IMR-90 (cell line): ENCODE measurements at places on chromosomes 7 and 10.

GRCh38 chr10:132836832-132837540 is 51.0 kb upstream of the NKX6-2 start:
- peak; percentile 4 for DNase-seq

DNA sequence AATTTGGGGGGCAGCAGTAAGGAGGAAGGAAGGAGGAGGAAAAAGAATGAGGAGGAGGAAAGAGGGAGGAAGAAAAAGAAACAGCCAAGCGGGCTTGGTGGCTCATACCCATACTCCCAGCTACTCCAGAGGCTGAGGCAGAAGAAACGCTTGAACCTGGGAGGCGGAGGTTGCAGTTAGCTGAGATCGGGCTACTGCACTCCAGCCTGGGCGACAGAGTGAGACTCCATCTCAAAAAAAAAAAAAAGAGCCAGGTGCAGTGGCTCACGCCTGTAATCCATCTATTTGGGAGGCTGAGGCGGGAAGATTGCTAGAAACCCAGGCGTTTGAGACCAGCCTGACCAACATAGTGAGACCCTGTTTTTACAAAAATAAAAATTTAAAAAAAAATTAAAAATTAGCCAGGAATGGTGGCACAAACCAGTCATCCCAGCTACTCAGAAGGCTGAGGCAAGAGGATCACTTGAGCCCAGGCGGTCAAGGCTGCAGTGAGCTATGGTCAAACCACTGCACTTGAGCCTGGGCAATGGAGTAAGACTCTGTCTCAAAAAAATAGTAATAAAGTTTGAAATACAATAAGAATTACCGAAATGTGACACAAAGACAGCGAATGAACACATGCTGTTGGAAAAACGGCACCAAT is 14.1 kb upstream of the CRCP start:
- DNase-seq = no peak

DNA sequence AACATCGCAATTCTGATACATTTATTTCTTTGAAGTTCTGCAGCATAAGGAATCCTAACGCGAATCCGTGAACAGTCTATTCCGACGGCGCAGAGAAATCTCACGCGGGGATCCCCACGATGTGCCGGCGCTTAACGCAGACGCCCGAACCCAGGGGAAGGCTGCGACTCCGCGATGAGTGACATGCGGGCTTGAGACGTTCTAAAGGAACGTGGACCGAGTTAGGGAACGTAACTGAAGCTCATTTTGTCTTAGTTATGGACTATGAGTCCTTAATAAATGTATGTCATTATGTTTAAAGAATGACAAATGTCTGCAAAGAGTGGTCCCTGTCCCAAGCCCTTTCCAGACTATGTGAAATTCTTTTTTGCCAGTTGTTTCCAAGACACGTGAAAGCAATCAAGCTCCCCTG is 995 bp upstream of the PARD3 start:
- DNase-seq = no peak

- peak; percentile 4 for DNase-seq
Measured at GRCh38 chr10:43746906-43747305, 98.2 kb upstream of the ZNF32 start.

- peak; percentile 66 for DNase-seq
Measured at GRCh38 chr10:101007099-101007711, 7.6 kb downstream of the LZTS2 start.

DNA sequence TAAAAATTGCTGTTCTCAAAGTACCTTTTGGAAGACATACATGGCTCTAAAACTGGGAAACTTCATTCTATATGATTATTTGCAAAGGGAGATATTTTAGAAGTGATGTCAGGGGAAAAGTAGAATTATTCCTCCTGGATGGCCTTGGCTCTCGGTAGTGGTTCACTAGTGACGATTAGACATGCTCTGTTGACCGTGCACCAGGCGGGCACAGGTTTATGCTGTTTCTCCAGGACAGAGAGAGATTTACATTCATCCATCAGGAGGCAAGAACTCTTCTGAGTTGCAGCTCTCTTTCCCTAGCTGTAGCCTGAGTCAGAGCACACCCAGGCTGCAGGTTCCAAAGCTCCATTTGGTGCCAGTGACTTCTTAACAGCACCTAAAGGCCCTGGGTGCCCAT is 184.9 kb upstream of the WDR11 start:
- DNase-seq = no peak

- peak; percentile 15 for DNase-seq
Measured at GRCh38 chr7:131183611-131184119, 144.0 kb upstream of the MKLN1 start.

- peak; percentile 44 for DNase-seq
Measured at GRCh38 chr10:6050801-6051445, 11.2 kb downstream of the IL2RA start.

DNA sequence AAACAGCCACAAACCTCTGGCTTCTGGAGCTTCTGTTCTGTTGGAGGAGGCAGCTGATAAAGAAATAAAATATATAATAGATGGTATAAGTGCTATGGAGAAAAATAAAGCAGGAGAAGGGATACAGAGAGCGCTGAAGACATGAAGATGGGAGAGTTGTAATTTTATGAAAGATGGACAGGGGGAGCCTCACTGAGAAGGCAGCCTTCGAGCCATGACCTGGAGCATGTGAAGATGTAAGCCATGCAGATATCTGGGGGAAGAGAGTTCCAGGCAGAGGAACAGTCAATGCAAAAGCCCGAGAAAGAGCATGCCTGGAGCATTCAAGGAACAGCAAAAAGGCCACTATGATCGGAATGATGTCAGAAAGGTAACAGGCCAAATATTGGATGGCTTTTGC is 187.5 kb downstream of the KIAA1217 start:
- no peak for DNase-seq

- no peak for DNase-seq
Measured at GRCh38 chr10:83545901-83546391, 593.4 kb upstream of the GHITM start.

GRCh38 chr10:59240582-59241183 is 64.2 kb downstream of the PHYHIPL start:
- peak; percentile 55 for DNase-seq

GRCh38 chr7:81161451-81162075 is 242.7 kb upstream of the SEMA3C start:
- DNase-seq = peak; percentile 98

GRCh38 chr7:741191-741671 is 14.2 kb upstream of the PRKAR1B start:
- DNase-seq = no peak

DNA sequence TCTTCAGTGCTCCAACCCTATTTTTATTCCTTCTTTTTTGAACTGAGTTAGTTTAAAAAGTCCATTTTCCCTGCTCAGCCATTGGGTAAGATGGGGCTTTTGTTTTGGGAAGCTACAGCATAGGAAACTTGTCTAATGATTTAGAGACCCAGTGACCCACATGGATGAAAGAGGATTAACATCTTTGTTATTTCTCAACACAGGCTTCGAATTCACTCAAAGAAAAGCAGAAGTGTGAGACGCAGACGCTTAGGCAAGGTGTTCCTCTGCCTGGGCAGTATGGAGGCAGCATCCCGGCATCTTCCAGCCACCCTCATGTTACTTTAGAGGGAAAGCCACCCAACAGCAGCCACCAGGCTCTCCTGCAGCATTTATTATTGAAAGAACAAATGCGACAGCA is 152.0 kb downstream of the HDAC9 start:
- no peak for DNase-seq

- DNase-seq = no peak
Measured at GRCh38 chr7:15905251-15906040, 219.0 kb upstream of the MEOX2 start.

GRCh38 chr7:151794508-151795167 is 82.3 kb downstream of the PRKAG2 start:
- peak; percentile 10 for DNase-seq
